ENCODE measurements at places on chromosomes 7 and 10. TPM values are rescaled to one million over a fixed set of nuclear protein-coding genes. Genes with fewer than 3 reads are reported as not detected.

The PDE1C gene
- 19.8 TPM for total RNA-seq

The CRHR2 gene
- 0.77 TPM for total RNA-seq

The NEUROG3 gene
- total RNA-seq = 0.54 TPM

The SDHAF3 gene
- total RNA-seq = 7.0 TPM

The SPDYE8 gene
- total RNA-seq = not detected

The LIPF gene
- total RNA-seq = not detected

The ARHGAP22 gene
- total RNA-seq = 5.4 TPM

The BBS9 gene
- total RNA-seq = 28.8 TPM

The ARHGEF5 gene
- 3.4 TPM for total RNA-seq

The CHAT gene
- 0.94 TPM for total RNA-seq

The KLF14 gene
- total RNA-seq = 0.16 TPM

The TAC1 gene
- total RNA-seq = 0.35 TPM

The NKX1-2 gene
- total RNA-seq = 0.12 TPM

The SLC12A9 gene
- total RNA-seq = 20.1 TPM

The AUTS2 gene
- total RNA-seq = 41.9 TPM

The ZNF92 gene
- total RNA-seq = 4.6 TPM

The DTX2 gene
- total RNA-seq = 23.6 TPM

The NPFFR1 gene
- total RNA-seq = under 0.01 TPM

The ELOVL3 gene
- total RNA-seq = not detected

The AS3MT gene
- total RNA-seq = 13.1 TPM

The HKDC1 gene
- total RNA-seq = 0.27 TPM

The A1CF gene
- 0.04 TPM for total RNA-seq

The EPDR1 gene
- 22.7 TPM for total RNA-seq

The NPSR1 gene
- total RNA-seq = not detected

The PAPOLB gene
- 0.31 TPM for total RNA-seq

All from gastroesophageal sphincter (tissue), 4 donors.